ENCODE measurements at places on chromosomes 3 and 15.

GRCh38 chr3:126476166-126477060 lies 722 bp upstream of the ZXDC start:
- DNase-seq, result no peak

- no peak for DNase-seq
Observed at GRCh38 chr15:98523912-98524662, 124.3 kb upstream of the IGF1R start.

GRCh38 chr3:179848711-179849110 lies 188.0 kb downstream of the PEX5L start:
- DNase-seq, result no peak

DNA sequence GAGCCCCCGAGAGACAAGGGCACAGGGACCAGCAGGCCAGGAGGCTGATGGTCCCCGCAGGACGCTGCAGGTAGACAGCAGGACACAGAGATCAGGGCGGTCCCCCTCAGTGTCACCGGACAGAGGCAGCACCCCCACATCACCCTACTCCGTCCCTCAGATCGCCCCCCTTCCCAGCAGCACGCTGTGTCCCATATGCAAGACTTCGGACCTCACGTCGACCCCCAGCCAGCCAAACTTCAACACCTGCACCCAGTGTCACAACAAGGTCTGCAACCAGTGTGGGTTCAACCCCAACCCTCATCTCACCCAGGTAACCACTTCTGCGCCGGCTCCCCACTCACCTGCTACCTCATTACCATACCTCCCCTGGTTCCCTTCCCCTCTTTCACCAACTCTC lies 49.1 kb upstream of the APEH start:
- no peak for DNase-seq

GRCh38 chr15:38069511-38070011 lies 135.1 kb downstream of the TMCO5A start:
- DNase-seq, result no peak

DNA sequence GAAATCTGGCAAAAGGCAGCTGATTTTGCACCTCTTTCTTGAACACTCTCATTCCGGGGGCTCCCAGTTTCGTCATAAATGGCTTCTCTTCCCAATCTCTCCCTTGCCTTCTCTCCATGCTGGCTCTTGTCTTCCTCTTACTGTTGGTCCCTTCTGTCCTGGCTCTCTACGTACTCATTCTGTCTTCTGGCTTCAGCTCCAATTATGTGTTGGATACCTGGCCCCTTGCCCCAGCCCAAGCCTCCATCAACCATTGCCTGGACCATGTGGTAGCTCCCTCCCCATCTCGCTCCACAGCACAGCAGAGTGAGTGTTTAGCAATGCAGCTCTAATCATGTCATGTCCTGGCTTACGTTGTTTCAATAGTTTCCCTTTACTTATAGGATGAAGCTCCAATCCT lies 21.7 kb upstream of the KY start:
- DNase-seq, result no peak

DNA sequence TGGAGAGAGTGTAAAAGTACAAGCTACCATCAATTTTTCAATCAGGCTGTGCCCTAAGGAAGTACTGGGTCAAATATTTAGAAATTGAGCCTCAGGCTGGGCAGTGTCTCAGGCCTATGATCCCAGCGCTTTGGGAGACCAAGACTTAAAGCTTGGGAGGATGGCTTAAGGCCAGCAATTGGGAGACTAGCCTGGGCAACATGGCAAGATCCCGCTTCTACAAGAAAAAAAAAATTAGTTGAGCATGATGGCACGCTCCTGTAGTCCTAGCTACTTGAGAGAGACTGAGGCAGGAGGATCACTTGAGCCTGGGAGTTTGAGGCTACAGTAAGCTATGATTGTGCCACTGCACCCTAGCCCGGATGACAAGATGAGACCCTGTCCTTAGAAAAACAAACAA lies 2.0 kb upstream of the UBP1 start:
- no peak for DNase-seq

GRCh38 chr3:177946936-177947335 lies 589.3 kb upstream of the KCNMB2 start:
- no peak for DNase-seq

DNA sequence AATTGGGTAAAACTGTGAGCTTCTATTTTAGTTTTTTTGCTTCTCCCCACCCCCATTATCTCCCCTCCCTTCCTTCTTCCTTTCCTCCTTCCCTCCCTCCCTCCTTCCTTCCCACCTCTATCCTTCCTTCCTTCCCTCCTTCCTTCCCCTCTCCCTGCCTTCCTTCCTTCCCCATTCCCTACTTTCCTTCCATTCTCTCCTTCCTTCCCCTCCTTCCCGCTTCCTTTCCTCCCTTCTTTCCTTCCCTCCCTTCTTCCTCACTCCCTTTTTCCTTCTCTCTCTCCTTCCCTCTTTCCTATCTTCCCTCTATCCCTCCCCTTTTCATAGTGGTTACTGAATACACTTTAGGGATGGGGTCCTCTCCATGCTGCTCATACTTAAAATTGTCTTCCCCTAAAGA lies 40.4 kb upstream of the C3orf22 start:
- DNase-seq, result no peak

DNA sequence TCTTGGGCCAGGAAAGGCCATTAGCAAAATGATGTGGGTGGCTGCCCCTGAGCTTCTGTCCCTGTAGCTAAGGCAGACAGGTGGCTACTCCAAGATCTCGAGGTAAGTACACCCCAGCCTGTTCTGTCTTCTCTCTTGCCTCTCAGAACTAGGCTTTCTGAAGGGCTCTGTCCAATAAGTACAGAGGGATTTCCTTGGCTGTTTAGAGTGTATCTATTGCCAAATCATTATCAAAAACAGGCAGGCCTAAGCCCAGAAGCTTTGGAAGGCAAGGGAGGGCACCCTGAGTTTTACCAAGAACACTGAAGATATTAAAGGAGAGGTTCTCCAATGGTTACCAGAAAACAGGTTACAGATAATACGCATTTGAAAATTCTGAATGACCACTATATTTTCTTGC lies 156.6 kb downstream of the MYRIP start:
- DNase-seq, result no peak

GRCh38 chr3:58507356-58508078 lies 15.6 kb downstream of the KCTD6 start:
- no peak for DNase-seq

GRCh38 chr15:41561777-41562145 lies 2.7 kb downstream of the TYRO3 start:
- no peak for DNase-seq

- no peak for DNase-seq
Observed at GRCh38 chr3:36393563-36393962, 13.3 kb downstream of the STAC start.

DNA sequence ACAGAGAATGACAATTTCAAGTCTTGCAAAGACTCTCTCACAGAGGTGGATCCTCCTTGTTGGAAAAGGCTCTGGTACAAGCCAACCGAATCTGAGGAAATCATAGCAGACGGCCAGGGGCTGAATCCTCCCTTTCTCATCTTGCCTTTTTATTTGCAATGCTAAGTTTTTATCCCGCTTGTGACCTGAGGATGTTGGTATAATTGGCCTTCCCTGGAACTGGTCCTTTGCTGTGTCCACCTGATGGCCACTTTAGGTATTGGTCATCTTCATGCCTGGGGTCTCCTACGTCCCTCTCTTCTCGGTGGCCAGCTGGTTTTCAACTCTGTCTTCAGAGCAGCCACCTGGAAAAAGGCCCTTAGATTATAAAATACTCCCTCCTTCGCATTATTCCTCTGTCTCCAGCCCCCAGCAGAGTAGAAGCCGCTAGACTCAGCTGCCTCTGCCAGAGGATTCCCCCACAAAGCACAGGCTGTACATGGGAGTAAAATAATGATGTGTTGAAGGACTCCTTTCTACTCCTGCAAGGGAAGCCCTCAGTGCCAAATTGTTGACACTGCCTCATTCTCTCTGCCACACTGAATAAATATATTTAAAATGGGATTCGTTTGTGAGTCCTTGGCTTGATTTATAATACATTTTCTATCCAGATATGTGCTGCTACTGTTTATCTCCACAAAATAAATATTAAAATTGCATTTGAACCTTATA lies 208.9 kb upstream of the CFAP20DC start:
- DNase-seq, result no peak

DNA sequence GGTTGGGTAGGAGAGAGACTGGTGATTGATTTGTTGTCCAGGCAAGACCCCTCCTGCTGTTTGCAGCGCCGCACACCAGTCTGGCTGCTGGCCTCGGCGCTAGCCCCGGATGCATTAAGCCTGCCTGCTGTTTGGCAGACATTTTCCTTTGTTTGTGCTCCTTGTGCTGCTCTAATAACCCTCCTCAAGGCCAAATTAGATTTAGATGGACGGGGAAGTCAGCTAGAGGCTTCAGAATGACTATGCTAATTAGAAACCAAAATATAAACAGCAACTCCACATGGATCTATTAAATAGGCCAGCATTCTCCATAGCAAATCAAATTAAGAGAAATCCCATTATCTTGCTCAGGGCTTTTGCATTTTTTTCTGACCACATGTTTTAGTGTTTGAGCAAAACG lies 445.2 kb downstream of the SQOR start:
- DNase-seq, result no peak

GRCh38 chr3:109178708-109179107 lies 42.2 kb downstream of the C3orf85 start:
- no peak for DNase-seq

- DNase-seq, result no peak
Observed at GRCh38 chr3:99878005-99878404, 60.3 kb downstream of the CMSS1 start.

DNA sequence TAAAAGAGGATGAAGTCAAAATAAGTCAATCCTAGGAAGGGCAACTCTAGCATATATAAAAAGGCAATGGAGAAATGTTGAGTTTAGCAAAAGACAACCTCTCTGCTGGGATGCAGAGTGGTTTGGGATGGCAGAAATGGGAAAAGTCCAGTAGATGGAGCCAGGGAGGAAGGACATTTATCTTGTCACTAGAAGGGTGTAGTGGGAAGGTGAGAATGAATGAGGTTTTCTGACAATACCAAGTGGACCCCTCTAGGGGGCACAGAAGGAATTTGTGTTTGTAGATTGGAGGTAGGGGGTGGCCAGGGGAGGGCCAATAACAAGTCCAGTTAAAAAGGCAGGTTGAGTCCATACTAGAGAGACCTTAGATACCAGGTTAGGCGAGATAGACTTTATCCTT lies 80.0 kb downstream of the THSD4 start:
- DNase-seq, result no peak

- no peak for DNase-seq
Observed at GRCh38 chr15:77181305-77182074, 110.6 kb upstream of the TSPAN3 start.

DNA sequence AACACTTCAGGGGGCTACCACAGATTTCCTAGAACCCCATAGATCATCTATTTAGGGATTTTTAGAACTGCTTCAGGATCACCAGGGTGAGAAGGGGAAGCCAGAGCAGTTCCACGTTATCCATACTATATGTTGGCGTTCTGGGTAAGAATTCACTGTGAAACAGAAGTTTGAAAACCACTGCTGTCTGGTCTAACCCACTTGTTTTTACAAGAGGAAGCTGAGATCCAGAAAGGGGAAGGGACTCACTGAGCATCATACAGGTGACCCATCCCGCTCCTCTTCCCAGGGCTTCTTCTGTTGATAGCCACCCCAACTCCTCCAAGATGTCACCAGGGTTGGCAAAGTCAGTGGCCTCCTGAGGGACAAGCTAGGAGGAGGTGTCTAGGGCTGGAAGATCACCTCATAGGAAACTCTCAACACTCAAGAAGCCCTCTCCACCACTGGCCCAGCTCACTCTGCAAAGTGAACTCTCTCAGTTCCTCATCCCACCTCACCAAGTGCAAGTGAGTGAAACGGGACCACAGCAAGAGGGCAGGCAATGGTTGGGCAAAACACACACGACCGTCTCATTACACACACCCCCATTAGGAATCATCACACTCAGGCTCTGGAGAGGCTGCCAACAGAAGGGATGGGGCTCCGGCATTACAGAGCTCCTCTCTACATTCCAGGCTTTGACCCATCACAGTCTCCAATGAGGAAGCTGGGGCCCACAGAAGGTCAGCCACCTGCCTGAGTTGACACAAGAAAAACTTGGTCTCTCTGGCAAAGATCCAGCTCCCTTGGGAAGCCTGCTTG lies 1.8 kb downstream of the DAPK2 start:
- no peak for DNase-seq

DNA sequence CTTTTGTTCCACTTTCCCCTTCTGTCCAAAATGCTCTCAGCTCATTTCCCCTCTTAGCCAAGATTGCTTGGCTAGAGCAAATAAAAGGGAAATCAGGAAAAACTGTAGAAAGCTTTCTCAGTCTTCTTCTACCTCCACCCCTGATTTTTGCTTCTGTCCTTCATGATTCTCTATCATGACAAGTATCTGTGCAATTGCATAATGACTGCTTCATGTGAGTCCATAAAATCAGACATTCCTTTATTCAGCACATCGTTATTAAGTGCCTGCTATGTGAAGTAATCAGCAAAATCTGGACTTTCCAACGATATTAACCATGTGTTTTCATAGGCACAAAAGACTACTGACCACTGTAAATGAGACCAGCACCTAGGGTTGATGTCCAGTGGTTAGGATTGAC lies 321.5 kb upstream of the CBLB start:
- no peak for DNase-seq

DNA sequence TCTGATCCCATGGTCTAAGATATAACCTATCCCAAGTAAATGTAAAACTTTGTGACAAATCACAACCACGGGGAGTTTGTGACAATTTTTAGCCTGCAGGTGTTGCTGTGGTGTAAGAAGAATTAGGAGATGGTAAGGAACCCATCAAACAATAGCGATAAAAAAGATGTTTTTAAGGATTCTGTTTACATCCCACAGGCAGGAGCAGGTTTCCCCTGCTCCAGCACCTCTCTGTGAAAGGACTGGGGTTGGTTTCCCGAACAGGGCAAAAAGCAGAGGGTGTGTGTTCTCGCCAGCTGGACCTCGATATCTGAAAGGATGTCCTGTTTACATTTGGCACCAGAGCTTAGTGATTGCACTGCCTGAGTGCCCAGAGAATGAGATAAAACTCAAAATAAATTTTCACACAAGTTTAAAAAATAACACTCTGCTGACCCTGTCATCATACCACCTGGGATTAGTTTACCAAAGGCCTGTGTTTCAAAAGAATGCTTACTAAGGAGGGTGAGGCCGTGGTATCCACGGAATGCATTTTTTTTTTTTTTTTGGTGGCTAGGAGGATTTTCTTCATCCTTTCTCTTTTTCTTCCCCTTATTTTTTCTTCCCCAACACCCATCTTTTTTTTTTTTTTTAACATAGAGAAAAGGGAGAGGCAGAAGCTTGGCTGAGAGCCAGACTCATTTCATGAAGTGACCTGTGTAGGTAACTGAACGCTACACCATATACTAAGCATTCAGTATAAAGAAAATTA lies 151.8 kb upstream of the DPH6 start:
- no peak for DNase-seq

- no peak for DNase-seq
Observed at GRCh38 chr3:127207727-127208482, 15.0 kb downstream of the PRR23E start.
